Ovary (tissue), 10 donors: ENCODE measurements at places on chromosomes 1 and 21. TPM values are rescaled to one million over a fixed set of nuclear protein-coding genes. Genes with fewer than 3 reads are reported as not detected.

DNA sequence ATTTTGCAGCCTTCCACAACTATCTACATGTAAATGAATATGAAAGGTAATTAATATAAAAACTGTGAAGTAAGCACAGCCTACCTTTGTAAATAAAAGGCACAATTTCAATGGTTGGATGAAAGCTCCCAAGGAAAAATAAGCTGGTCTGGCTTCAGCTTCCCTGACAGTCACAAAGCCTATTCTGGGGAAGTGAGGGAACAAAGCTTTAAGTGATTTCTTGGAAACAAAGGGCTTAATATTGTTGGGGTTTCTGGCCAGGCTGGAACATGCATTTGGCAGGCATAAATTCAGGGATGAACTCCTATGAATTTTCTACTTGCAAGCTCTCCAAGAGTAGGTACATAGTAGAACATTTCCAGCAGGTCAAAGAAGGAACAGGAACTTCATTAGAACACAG is 17.3 kb downstream of the BCAS2 start:
- DNase-seq, result no peak

GRCh38 chr1:79478160-79478559 is 471.6 kb upstream of the ADGRL4 start:
- no peak for DNase-seq

DNA sequence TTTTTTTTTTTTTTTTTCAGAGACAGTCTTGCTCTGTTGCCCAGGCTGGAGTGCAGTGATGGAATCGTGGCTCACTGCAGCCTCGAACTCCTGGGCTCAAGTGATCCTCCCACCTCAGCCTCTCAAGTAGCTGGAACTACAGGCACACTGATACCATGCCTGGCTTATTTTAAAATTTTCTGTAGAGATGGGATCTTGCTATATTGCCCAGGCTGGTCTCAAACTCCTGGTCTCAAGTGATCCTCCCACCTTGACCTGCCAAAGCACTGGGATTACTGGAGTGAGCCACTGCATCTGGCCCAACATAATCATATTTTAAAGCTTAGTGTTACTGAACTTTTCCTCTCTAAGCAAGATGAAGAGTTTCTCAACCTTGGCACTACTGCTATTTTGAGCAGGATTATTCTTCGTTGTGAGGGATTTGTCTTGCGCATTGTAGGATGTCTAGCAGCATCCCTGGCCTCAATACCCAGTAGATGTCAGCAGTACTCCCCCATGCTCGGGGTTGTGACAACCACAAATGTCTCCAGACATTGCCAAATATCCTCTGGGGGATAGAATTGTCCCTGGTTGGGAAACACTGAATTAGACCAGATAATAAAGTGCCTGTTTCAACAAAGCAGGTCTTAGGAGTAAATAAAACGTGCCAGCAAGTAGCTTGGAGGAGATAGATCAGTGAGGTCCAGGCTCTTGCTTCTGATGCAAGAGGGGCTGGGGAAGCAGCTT is 15.1 kb upstream of the THRAP3 start:
- DNase-seq, result no peak

DNA sequence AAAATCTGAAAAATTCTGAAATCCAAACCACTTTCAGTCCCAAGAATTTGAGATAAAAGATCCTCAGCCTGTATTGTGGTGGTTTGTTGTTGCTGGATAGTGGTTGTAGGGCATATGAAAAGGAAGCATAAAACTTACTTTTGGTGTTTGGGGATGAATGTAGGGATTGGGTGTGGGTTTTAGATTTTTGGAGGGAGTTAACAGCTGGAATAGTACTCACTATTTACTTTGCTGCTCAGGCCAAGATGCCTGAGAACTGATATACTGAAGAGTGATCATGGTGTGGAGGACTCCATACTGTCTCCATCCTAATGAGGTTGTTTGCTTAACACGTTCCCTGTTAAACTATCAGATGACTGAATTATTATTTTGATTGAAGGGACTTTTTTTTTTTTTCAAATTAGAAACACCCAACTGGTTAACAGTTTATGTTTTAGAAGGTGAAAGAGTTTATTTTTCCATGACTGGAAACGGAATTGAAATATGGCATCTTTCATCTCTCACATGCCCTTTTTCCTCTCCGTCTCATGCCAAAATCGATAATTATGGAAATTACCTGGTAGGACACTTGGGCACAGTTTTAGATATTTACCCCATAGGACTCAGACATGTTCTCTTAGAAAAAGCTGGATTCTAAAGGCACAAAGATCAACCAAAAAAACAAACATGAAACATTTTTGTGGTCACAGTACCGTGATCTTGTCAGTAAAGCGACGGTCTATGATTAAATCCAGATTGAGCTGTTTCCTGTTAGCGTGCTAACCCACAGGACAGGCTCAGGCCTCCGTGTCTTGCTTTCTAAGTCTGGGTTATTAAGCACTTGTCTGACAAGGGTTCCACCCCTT is 37.3 kb downstream of the RGL1 start:
- DNase-seq, result no peak

DNA sequence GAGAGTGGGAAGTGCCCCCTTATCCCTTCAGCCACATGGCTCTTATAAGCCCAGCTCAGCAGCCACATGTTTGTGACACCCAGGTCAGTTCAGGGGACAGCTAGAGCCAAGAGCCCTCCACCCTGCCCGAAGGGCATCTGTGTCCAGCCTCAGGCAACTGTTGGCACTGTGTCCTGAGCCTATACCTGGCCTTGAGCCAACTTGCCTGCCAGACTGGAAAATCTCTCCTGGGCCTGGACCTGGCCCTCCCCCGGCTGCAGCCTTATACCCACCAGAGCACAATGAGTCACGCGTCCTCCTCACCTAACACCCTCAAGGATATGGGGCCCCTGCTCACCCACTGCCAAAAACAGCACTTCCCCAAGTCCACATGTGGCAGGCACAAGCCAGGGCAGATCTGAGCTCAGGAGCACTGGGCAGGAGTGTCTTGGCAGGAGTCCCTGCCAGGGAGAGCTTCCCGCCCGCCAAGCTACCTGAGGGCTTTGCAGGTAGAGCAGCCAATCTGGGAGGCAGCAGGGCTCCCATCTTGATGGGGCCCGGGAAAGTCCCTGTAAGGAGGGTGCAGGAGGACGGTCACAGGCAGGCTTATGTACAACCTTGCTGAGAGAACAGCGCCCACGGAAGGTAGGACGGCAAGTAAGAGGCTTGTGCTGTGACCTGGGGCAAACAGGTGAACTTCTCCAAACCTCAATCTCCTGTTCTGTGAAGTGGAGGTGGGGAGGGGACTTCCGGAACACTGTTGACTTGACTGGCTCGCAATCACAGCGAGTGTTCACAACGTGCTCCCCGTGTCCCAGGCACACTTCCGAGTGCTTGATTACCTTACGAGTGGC is 19.8 kb upstream of the HSPG2 start:
- DNase-seq, result no peak

GRCh38 chr1:107867897-107868296 is 97.1 kb downstream of the VAV3 start:
- no peak for DNase-seq

GRCh38 chr1:79161077-79161476 is 154.5 kb upstream of the ADGRL4 start:
- no peak for DNase-seq

GRCh38 chr1:181405584-181405983 is 77.7 kb upstream of the CACNA1E start:
- DNase-seq, result no peak

GRCh38 chr1:14094611-14095400 is 394.8 kb downstream of the PRDM2 start:
- DNase-seq, result no peak

DNA sequence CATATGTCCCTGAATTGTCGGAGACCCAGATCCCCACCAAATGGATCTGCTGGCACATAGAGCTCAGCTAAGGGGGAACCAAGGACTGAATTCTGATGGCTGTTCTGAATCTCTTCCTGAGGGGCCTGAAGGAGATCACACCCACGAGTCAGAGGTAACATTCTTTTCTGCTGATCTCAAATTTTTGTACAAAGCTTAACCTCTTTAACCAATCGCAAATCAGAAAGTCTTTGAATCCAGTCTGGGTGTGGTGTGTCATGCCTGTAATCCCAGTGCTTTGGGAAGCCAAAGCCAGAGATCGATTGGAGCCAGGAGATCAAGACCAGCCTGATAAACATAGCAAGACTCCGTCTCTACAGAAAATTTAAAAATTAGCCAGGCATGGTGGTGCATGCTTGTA is 62.8 kb upstream of the PRRC2C start:
- DNase-seq, result no peak

GRCh38 chr1:62941780-62942179 is 157.8 kb downstream of the ATG4C start:
- DNase-seq, result no peak

DNA sequence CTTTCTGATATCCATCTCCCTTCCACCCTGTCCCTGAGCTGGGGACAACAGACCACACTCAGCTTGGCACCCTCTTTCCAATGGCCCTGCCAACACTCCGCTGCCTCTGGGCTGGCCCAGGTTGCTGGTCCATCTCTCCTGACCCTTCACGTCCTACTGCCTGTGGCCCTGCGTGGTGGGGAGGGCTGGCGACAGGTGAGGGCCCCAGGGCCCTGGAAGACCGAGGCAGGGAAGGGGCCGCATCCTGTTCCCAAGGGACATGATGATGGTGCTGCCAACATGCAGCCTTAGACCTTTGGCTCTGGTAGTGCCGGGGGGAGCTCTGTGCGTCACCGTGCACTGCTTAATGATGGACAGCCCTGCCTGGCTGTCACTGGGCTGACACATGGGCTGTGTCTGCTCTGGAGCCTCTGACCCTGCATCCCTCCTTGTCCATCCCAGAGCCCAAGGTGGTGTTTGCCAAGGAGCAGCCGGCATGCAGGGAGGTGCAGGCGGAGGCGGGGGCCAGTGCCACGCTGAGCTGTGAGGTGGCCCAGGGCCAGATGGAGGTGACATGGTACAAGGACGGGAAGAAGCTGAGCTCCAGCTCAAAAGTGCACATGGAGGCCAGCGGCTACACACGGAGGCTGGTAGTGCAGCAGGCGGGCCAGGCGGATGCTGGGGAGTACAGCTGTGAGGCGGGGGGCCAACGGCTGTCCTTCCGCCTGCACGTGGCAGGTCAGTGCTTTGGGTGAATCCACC is 65.2 kb downstream of the OBSCN start:
- peak; percentile 22 for DNase-seq

- DNase-seq, result no peak
Observed at GRCh38 chr21:45592626-45593134, 50.4 kb upstream of the SLC19A1 start.

DNA sequence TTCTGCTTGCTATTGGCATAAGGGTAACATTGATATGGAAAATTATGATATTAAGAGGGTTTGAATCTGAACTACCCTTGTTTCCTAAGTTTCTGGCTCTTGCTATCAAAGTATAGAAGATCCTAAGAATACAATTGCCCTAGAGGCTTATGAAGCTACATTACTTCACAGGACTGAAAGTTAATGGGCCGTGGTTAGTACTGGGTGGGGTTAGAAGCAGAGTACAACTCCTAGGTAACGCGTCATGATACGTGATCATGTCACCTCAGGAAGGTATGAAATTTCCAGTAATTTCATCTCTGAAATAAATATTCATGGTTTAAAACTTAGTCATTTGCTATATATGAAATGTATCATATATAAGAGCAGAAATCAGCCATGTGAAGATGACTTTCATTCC is 743.8 kb upstream of the NEGR1 start:
- no peak for DNase-seq

- DNase-seq, result no peak
Observed at GRCh38 chr1:85093644-85094043, 45.3 kb upstream of the MCOLN3 start.

- no peak for DNase-seq
Observed at GRCh38 chr1:174789399-174789798, 210.3 kb upstream of the CACYBP start.

DNA sequence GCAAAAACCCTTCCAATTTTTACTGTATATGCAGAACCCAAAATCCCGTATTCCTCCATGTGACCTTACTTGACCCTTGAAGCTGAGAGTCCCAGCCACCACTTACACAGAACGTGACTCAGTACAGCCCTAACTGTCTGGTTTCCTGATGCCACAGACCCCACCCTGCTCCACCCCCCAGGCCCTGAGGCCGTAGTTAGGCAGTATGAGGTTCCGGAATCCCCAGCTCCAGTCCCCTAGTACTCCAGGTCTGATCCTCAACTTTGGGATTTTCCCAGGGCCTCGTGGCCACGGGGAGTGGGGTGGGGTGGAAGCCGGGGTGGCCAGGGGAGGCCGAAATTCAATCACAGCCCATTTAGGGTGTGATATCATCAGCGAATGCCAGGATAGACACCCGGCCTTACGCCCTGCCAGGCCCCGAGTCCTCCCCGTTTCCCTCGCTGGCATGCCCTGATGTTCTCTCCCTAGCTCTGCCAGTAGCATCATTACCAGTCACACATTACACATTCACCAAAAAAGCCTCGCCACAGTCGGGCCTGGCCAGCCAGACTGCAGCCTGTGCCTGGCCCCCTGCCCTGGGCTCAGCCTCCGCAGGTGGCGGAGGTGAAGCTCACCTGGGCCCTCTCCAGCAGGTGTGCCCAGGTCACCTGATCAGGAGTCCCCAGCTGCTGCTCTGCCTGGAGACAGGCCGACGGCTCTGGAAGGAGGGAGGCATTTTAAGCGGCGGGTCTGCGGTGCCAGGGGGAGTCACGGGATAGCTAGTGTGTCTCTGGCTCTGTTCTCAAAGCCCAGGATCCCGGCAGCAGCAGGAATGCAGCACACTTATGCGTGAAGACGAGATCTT is 70.8 kb downstream of the SCCPDH start:
- no peak for DNase-seq

GRCh38 chr1:23177438-23178380 is 9.1 kb upstream of the LUZP1 start:
- peak; percentile 85 for DNase-seq

GRCh38 chr1:229230140-229230892 is 40.6 kb upstream of the RAB4A start:
- DNase-seq, result no peak

DNA sequence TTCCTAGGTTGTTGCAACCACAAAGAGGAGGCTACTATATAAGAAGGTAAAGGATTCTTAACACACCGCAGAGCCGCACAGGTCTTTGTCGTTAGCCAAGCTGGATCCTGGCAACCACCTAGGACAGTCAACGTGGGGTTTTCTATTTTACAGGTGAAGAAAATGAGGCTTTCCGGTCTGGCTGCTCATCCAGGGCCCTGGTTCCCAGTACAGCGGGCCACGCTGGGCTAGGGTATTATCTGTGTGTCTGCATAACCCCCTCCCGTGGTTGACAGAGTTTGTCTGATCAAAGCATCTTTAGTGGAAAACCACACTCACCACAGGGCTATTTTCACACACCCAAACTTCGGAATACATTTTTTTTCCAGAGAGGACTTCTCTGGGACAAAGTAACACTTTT is 39.0 kb upstream of the PDE9A start:
- no peak for DNase-seq

LPGAT1 gene
- polyA plus RNA-seq, result 12.8 TPM

LMOD1 gene
- 255 TPM for polyA plus RNA-seq

LAX1 gene
- polyA plus RNA-seq, result 0.13 TPM

AKNAD1 gene
- 0.08 TPM for polyA plus RNA-seq

FCMR gene
- polyA plus RNA-seq, result 6.5 TPM

LY9 gene
- 2.9 TPM for polyA plus RNA-seq

KIAA0040 gene
- polyA plus RNA-seq, result 24.7 TPM

XCL2 gene
- polyA plus RNA-seq, result 3.9 TPM

UTS2 gene
- 0.04 TPM for polyA plus RNA-seq
